Activated T-helper 1 cell treated with anti-CD3 and anti-CD28 coated beads, Interleukin-12 subunit alpha, Interleukin-12 subunit beta, Interleukin-2, Interleukin-4 antibody, amounts not matched to agents 30 ng/mL and 10 ng/mL and 1 ng/mL, durations not matched to agents 14 hours and 24 hours and 36 hours (primary cell): ENCODE measurements at places on chromosomes 2 and 18. TPM values are rescaled to one million over a fixed set of nuclear protein-coding genes. Genes with fewer than 3 reads are reported as not detected.

GRCh38 chr2:109131777-109132176 is 2.8 kb downstream of the SH3RF3 start:
- H3K27me3 ChIP-seq = peaks cover 61% of the 10 kb centered on the region
- no peak overlapping the region for H3K4me3 ChIP-seq
- H3K27ac ChIP-seq = no peak overlapping the region
- H3K4me1 ChIP-seq = peaks cover 13% of the 10 kb centered on the region
- DNase-seq = no peak

DNA sequence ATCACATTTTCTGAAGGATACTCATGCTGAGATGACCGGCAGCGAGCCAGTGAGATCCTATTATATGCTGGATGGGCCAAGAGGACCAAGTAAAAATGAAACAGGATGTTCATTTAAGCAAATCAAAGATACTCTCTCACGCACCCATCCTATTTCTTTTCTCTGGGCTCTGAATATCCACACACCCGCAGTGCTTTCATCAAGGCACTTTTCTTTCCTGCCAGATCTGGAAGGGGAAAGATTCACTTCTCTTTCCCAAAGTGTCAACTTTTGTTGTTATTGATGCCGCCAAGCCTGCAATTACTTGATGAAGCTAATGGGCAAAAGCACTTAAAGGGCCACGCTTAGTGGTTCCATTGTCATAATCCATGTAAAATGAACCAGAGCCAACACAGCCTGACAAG is 191.9 kb upstream of the CHAC2 start:
- no peaks in the 10 kb centered on the region for H3K4me1 ChIP-seq
- no peak overlapping the region for H3K27ac ChIP-seq
- no peaks in the 10 kb centered on the region for H3K27me3 ChIP-seq

DNA sequence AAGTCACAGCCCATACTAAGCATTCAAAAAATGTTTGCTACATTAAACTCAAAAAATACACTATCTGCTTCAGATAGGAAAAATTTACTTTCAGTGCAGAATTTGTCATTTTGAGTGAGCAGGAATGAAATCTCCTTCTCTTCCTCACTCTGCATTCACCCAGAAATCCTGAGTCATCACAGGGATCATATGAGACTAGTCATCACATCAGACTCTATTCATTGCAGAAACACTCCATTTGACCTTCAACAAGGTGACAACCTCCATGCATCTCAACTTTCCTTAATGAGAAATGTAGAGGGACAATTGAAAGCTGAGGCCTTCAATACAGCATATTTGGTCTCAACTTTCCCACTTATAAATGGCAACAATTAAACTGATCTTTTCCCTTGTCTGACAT is 130.4 kb upstream of the CYP26B1 start:
- H3K36me3 ChIP-seq = no peaks in the 10 kb centered on the region
- H3K4me3 ChIP-seq = no peak overlapping the region
- no peak overlapping the region for H3K27ac ChIP-seq
- H3K4me1 ChIP-seq = no peaks in the 10 kb centered on the region
- no peak for DNase-seq
- H3K27me3 ChIP-seq = no peaks in the 10 kb centered on the region

GRCh38 chr2:238492840-238493239 is 66.1 kb downstream of the ASB1 start:
- peaks cover 22% of the 10 kb centered on the region for H3K4me1 ChIP-seq
- no peaks in the 10 kb centered on the region for H3K36me3 ChIP-seq
- DNase-seq = no peak
- peaks cover 6% of the 10 kb centered on the region for H3K27me3 ChIP-seq
- H3K4me3 ChIP-seq = no peak overlapping the region

- no peak overlapping the region for H3K27ac ChIP-seq
- H3K36me3 ChIP-seq = no peaks in the 10 kb centered on the region
- no peaks in the 10 kb centered on the region for H3K4me1 ChIP-seq
- no peak overlapping the region for H3K4me3 ChIP-seq
- DNase-seq = no peak
Observed at GRCh38 chr2:117071556-117072102, 742.9 kb upstream of the DDX18 start.

DNA sequence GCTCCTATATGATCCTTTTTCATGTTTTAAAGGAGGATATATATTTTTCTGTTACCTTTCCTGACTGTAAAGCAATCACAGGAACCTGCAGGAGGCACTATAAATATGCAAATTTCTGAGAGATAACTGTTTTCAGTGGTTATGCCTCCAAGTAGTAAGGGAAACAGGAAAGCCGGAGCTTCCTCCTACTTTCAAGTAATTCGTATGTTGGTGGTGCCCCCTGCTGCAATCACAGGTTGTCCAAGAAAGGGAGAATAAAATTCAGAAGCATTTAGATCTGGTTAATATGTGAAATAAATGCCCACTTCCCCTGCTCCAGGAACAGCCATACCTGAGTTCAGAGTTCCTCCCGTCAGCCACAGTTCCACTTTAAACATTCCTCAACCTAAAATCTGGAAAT is 12.0 kb upstream of the BCL11A start:
- peaks cover 43% of the 10 kb centered on the region for H3K27me3 ChIP-seq
- no peak overlapping the region for H3K27ac ChIP-seq
- H3K4me1 ChIP-seq = peaks cover 6% of the 10 kb centered on the region
- DNase-seq = no peak
- H3K36me3 ChIP-seq = no peaks in the 10 kb centered on the region

- no peak overlapping the region for H3K4me3 ChIP-seq
- DNase-seq = no peak
- peaks cover 10% of the 10 kb centered on the region for H3K4me1 ChIP-seq
- H3K36me3 ChIP-seq = no peaks in the 10 kb centered on the region
- no peak overlapping the region for H3K27ac ChIP-seq
Observed at GRCh38 chr2:60857056-60857455, 24.3 kb upstream of the REL start.

DNA sequence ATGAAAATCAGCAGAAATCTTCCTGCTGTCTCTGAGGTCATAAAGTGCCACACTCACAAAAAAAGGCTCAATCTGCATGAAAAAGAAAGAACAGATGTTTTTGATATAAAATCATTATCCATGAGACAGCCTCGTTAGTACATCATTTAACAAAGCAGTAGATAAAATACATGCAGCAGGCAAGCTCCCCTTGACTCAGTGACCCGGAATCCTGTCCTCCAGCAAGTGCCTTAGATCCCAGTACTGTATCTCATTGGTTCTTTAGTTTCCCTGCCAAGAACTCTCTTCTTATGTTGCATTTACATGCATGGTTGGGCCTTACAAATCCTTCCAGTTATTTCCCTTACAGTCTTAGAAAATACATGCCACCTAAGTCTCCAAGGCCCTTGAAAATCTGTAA is 148.9 kb upstream of the CCDC195 start:
- no peak for DNase-seq
- H3K27ac ChIP-seq = no peak overlapping the region
- no peaks in the 10 kb centered on the region for H3K27me3 ChIP-seq
- H3K4me1 ChIP-seq = no peaks in the 10 kb centered on the region
- no peak overlapping the region for H3K4me3 ChIP-seq
- peaks cover 56% of the 10 kb centered on the region for H3K36me3 ChIP-seq

GRCh38 chr2:28349546-28350165 is 43.0 kb upstream of the FOSL2 start:
- H3K27ac ChIP-seq = no peak overlapping the region
- peaks cover 21% of the 10 kb centered on the region for H3K4me1 ChIP-seq
- no peak for DNase-seq

GRCh38 chr18:65822826-65823225 is 72.0 kb downstream of the CDH7 start:
- H3K4me1 ChIP-seq = no peaks in the 10 kb centered on the region
- DNase-seq = no peak
- H3K27me3 ChIP-seq = no peaks in the 10 kb centered on the region
- no peaks in the 10 kb centered on the region for H3K36me3 ChIP-seq
- H3K27ac ChIP-seq = no peak overlapping the region

DNA sequence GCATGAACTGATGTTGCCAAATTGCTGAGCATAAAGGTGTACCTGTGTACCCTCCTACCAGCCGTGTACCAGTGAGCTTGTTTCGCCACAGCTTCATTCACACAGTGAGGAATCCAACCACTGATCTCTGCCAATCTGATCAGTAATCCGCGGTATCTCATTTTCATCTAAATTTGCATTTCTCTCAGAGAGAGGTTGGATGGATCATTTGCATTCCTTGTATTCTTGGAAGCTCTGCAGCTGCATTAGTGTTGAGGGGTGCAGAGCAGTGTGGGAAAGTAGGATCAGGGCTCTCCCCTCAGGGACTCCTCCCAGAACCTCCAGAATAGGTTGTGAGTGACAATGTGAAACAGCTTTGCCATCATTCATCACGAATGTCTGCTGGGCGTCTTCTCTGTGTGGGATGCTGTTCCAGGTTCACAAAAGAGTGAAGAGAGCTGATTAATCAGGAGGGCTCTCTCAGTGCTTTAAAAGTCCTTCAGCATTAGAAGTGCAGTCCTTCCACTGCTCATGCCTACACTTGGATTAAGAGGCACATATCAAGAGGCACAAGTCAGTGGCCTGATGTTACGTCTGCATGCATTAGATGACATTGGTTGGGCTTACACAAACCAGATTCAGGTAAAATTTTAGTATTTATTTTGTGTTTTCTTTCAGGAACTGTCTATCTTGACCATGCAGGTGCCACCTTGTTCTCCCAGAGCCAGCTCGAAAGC is 7.5 kb downstream of the MOCOS start:
- H3K4me3 ChIP-seq = no peak overlapping the region
- no peaks in the 10 kb centered on the region for H3K4me1 ChIP-seq
- no peaks in the 10 kb centered on the region for H3K36me3 ChIP-seq
- H3K27me3 ChIP-seq = peaks cover 16% of the 10 kb centered on the region

GRCh38 chr2:217360111-217360510 is 500.2 kb upstream of the TNP1 start:
- no peak overlapping the region for H3K4me3 ChIP-seq
- H3K4me1 ChIP-seq = no peaks in the 10 kb centered on the region
- H3K27me3 ChIP-seq = no peaks in the 10 kb centered on the region
- no peak overlapping the region for H3K27ac ChIP-seq
- H3K36me3 ChIP-seq = no peaks in the 10 kb centered on the region

DNA sequence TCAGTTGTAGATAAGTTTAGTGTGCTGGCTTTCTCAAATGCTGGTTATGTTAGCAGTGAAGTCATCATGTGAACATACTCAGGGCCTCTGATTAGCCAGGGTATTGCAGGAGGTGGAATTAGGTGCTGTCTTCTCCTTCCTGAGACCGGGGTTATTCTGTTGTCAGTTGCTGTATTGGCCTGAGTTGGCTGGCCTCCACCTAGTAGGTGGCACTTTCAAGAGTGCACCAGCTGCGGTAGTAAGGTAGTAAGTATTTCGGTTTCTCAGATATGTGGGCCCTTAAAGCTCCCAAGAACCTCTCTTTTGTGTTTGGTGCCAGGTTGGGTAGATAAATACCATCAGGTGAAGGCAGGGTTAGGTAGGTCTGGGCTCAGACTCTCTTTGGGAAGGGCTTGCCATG is 1430.5 kb upstream of the CELF4 start:
- peaks cover 1% of the 10 kb centered on the region for H3K27me3 ChIP-seq
- no peak overlapping the region for H3K27ac ChIP-seq
- no peak overlapping the region for H3K4me3 ChIP-seq
- H3K36me3 ChIP-seq = no peaks in the 10 kb centered on the region

GRCh38 chr2:67384123-67384822 is 12.9 kb upstream of the ETAA1 start:
- H3K36me3 ChIP-seq = no peaks in the 10 kb centered on the region
- no peaks in the 10 kb centered on the region for H3K4me1 ChIP-seq
- DNase-seq = no peak
- H3K27me3 ChIP-seq = no peaks in the 10 kb centered on the region
- no peak overlapping the region for H3K27ac ChIP-seq

- H3K36me3 ChIP-seq = no peaks in the 10 kb centered on the region
- no peak overlapping the region for H3K27ac ChIP-seq
- H3K4me3 ChIP-seq = no peak overlapping the region
Observed at GRCh38 chr2:128505575-128506526, 187.2 kb upstream of the HS6ST1 start.

GRCh38 chr2:88350331-88351248 is 101.9 kb downstream of the FOXI3 start:
- H3K4me3 ChIP-seq = peak overlapping the region; percentile 47
- H3K27ac ChIP-seq = no peak overlapping the region
- H3K4me1 ChIP-seq = peaks cover 9% of the 10 kb centered on the region
- peak; percentile 53 for DNase-seq

- H3K36me3 ChIP-seq = no peaks in the 10 kb centered on the region
- H3K4me1 ChIP-seq = no peaks in the 10 kb centered on the region
- no peak overlapping the region for H3K27ac ChIP-seq
- no peaks in the 10 kb centered on the region for H3K27me3 ChIP-seq
Observed at GRCh38 chr2:59093571-59093970, 852.4 kb upstream of the FANCL start.

DNA sequence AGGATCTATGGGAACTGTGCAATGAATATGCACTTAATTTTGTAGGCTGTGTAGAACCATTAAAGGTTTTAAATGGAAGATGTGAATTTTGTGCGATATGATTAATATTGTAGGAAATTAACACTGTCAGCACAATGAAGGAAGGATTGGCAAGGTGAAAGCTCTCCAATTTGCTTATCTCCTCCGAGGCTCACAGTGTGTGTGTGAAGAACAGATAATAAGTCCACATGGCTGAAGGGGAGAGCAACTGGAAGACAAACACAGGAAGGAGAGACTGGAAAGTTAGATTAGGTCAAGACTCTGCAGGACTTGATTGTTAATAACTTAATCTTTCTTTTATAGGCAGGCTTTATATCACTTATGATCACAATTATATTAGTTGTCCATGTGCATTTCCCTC is 269.7 kb upstream of the VRK2 start:
- DNase-seq = no peak
- no peaks in the 10 kb centered on the region for H3K4me1 ChIP-seq
- H3K27ac ChIP-seq = no peak overlapping the region
- H3K4me3 ChIP-seq = no peak overlapping the region
- peaks cover 2% of the 10 kb centered on the region for H3K27me3 ChIP-seq
- no peaks in the 10 kb centered on the region for H3K36me3 ChIP-seq

DNA sequence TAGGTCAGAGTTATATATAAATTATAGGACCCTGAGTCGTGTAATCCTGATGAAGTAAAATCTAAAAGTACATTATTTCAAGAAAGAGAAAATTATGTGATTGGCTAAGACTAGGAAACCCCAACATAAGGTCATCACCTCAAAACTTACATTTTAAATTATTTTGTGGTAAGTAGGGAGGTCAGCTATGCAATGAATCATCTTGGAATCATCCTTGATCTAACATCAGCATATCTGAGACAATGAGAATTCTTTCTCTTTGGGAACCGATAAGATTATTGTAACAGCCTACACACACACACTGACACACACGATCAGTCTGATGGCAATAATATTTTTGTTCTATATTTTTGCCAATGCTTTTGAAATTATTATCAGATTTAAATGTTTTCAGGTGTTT is 904.8 kb upstream of the CHAC2 start:
- H3K4me3 ChIP-seq = no peak overlapping the region
- no peaks in the 10 kb centered on the region for H3K4me1 ChIP-seq
- no peaks in the 10 kb centered on the region for H3K36me3 ChIP-seq
- no peak for DNase-seq

CCDC74B gene
- 0.52 and 1.8 TPM in 2 replicates for total RNA-seq

ALPI gene
- total RNA-seq = not detected in 2 replicates

FAM124B gene
- total RNA-seq = 0.23 and 0.34 TPM in 2 replicates

SLC11A1 gene
- 0.05 and 0.27 TPM in 2 replicates for total RNA-seq

COLEC11 gene
- total RNA-seq = not detected in 2 replicates

ALLC gene
- not detected in 2 replicates for total RNA-seq

HOXD13 gene
- total RNA-seq = not detected in 2 replicates

ZNF385B gene
- not detected in 2 replicates for total RNA-seq

GNLY gene
- total RNA-seq = 141 and 152 TPM in 2 replicates

INHBB gene
- not detected in 2 replicates for total RNA-seq

SEMA4C gene
- total RNA-seq = 18.7 and 20.6 TPM in 2 replicates

MYOM1 gene
- 0.22 and 1.4 TPM in 2 replicates for total RNA-seq

CDCA7 gene
- total RNA-seq = 112 and 115 TPM in 2 replicates

RUFY4 gene
- total RNA-seq = 0.64 and 0.67 TPM in 2 replicates

AGFG1 gene
- 239 and 252 TPM in 2 replicates for total RNA-seq

CAPN14 gene
- total RNA-seq = 0.18 and 0.20 TPM in 2 replicates

POLR1A gene
- 69.7 and 74.6 TPM in 2 replicates for total RNA-seq

CYP27A1 gene
- total RNA-seq = 0.24 and 0.39 TPM in 2 replicates
